ENCODE measurements at places on chromosomes 1 and 21.

- no peaks in the 10 kb centered on the region for H3K36me3 ChIP-seq
- no peak for DNase-seq
- peaks cover 4% of the 10 kb centered on the region for H3K4me1 ChIP-seq
- H3K27me3 ChIP-seq: no peaks in the 10 kb centered on the region
- no peak overlapping the region for H3K4me3 ChIP-seq
- no peak overlapping the region for H3K27ac ChIP-seq
These were observed 5.8 kb downstream of the ACTN2 start for GRCh38 chr1:236692128-236692527.

DNA sequence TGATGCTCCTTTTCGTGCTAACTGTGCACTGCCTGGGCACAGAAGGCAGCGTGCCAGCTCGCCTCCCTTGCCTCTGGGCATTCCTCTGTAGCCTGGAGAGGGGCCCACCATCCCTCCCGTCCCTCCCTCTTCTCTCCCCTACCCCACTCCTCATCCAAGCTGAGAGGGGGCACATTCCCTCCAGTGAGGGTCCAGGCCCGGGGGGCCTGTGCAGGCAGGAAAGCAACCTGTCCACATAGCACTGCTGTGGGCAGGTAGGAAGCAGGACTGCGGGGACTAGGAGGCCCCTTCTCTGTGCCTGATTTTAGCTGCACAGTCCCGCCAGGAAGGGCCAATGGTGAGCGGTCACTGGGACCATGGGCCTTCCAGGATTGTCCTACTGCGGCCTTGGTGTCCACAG lies 10.3 kb upstream of the PKNOX1 start:
- no peak for DNase-seq
- no peak overlapping the region for H3K4me3 ChIP-seq
- no peak overlapping the region for H3K27ac ChIP-seq
- H3K27me3 ChIP-seq: no peaks in the 10 kb centered on the region

DNA sequence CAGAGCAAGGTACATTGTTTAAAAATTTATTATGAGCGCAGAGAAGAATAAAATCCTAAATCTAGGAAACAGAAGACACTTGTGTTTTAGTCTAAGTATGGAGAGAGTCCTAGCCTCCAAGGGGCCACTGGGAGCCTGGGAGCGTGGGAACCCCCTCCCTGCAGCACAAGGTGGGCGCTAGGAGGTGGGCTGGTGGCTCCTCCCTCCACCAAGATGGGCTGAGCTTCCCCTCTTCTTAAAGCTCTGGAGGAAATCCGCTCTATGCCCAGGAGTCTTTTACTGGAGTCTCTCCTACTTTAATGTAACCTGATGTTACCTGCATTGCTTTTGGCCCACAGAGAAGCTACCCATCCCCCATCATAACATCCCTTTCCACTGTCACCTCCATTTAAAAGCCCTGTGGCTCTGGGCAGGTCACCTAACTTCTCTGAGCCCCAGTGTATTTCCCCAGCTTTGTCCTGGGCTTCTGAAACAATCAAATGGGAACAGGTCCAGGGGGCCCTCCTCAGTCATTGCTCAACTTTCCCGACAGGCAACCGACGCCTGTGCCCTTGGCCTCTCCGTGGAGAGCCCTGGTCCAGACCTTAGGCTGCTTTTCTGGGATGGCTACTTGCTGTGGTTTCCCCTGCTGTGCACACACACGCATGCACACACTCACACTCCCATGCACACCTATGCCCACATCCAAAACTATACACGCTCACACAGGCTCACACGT lies 181.5 kb downstream of the NPHP4 start:
- H3K27me3 ChIP-seq: no peaks in the 10 kb centered on the region
- no peak for DNase-seq
- no peak overlapping the region for H3K27ac ChIP-seq
- H3K36me3 ChIP-seq: no peaks in the 10 kb centered on the region
- H3K4me1 ChIP-seq: no peaks in the 10 kb centered on the region
- H3K4me3 ChIP-seq: no peak overlapping the region

- no peak overlapping the region for H3K27ac ChIP-seq
- no peak for DNase-seq
- no peaks in the 10 kb centered on the region for H3K4me1 ChIP-seq
- H3K36me3 ChIP-seq: no peaks in the 10 kb centered on the region
- no peak overlapping the region for H3K4me3 ChIP-seq
These were observed 109.0 kb downstream of the FAF1 start for GRCh38 chr1:50851034-50851433.

GRCh38 chr21:45032977-45033710 lies 41.2 kb upstream of the ADARB1 start:
- DNase-seq: no peak
- no peaks in the 10 kb centered on the region for H3K36me3 ChIP-seq
- H3K27me3 ChIP-seq: no peaks in the 10 kb centered on the region
- peak overlapping the region; percentile 56 for H3K27ac ChIP-seq
- peaks cover 43% of the 10 kb centered on the region for H3K4me1 ChIP-seq

DNA sequence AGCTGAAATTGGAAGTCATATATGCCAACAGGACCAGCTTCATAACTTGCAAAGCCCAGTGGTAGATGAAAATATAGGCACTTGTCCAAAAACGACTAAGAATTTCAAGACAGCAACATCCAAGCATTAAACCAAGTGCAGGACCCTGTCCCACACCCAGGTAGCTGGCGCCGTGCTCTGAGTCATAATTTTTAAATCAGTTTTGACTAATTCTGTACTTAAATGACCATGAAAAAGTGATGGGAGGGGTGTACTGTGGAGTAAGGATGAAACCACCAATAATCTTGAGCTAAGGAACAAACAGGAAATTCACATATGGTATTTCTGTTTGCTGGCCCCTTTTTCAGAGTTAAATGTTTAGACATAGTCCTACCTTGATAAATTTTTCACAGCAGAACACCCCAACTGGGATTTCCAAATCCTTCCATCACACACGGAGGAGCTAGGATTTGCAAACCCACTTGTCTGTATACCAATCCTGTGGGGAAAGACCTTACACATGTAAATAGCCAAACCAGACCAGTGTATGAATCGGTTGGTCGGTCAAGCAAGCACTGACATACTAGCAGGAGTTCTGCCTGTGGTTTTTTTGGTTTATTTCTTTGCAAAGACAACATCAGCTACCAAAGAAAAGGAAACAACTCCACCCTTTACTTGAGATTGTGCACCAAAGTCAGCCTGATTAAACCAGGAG lies 235.7 kb upstream of the RAB4A start:
- no peaks in the 10 kb centered on the region for H3K4me1 ChIP-seq
- DNase-seq: no peak
- H3K27me3 ChIP-seq: no peaks in the 10 kb centered on the region

- H3K4me1 ChIP-seq: no peaks in the 10 kb centered on the region
- no peaks in the 10 kb centered on the region for H3K27me3 ChIP-seq
- no peak for DNase-seq
These were observed 30.1 kb downstream of the OR10J5 start for GRCh38 chr1:159505676-159506075.

DNA sequence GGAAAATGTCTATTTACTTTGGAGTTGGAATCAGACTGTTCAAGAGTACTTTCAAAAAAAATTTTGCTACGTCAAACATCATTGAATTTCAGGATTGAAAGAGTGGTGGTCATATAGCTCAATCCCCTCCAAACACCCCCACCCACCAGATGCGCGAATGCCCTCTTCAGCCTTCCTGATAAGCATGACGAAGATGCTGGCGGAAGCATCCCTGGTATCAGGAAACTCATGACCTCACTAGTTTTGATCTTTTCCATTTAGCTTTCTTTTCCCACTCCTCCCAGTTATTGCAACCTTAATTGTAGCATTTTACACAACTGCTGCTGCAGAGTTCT lies 104.4 kb downstream of the LEPR start:
- H3K4me1 ChIP-seq: no peaks in the 10 kb centered on the region
- H3K4me3 ChIP-seq: peak overlapping the region; percentile 53
- no peaks in the 10 kb centered on the region for H3K36me3 ChIP-seq
- H3K27me3 ChIP-seq: peaks cover 3% of the 10 kb centered on the region
- peak overlapping the region; percentile 57 for H3K27ac ChIP-seq

GRCh38 chr1:93749487-93749886 lies 67.8 kb upstream of the BCAR3 start:
- no peak overlapping the region for H3K4me3 ChIP-seq
- H3K27me3 ChIP-seq: no peaks in the 10 kb centered on the region
- DNase-seq: no peak
- H3K27ac ChIP-seq: no peak overlapping the region
- no peaks in the 10 kb centered on the region for H3K36me3 ChIP-seq

GRCh38 chr1:159925719-159926078 lies 392 bp upstream of the TAGLN2 start:
- peaks cover 46% of the 10 kb centered on the region for H3K4me1 ChIP-seq
- H3K4me3 ChIP-seq: peak overlapping the region; percentile 96
- H3K27ac ChIP-seq: peak overlapping the region; percentile 96
- DNase-seq: no peak
- no peaks in the 10 kb centered on the region for H3K36me3 ChIP-seq

DNA sequence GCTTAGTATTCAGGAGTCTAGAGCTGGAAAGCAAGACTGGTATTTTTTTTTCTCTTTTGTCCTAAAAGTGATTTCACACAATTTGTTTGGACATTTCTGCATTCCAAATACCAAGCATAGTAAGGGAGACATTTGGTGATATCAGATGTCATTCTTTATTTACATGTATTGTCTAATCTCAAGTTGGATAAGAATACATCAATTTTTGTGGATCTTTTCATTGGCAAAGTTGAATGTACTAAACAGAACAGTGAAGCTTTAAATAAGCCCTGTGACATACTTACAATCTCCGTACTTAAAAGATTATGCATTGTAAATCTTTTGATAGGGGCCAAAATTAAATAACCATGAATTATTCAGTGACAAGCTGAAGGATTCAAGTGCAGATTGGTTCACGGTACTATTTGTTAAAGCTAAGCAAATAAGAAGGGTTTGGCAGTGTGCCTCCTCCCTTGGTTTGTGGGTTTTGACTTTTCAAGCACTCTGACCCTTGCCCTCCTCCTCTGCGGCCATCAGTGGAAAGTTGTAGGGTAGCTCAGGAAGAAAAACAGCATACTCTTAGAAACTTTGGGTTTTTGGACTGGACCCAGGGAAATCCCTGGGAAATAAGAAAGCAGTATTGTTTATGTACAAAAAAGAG lies 663.7 kb downstream of the ADGRL2 start:
- H3K4me3 ChIP-seq: no peak overlapping the region
- H3K36me3 ChIP-seq: no peaks in the 10 kb centered on the region
- H3K4me1 ChIP-seq: peaks cover 10% of the 10 kb centered on the region
- no peaks in the 10 kb centered on the region for H3K27me3 ChIP-seq

GRCh38 chr1:59498640-59499039 lies 201.7 kb downstream of the FGGY start:
- no peak for DNase-seq
- no peaks in the 10 kb centered on the region for H3K36me3 ChIP-seq
- no peak overlapping the region for H3K4me3 ChIP-seq
- no peak overlapping the region for H3K27ac ChIP-seq
- H3K4me1 ChIP-seq: peaks cover 25% of the 10 kb centered on the region

GRCh38 chr1:87794788-87795614 lies 466.3 kb downstream of the LMO4 start:
- no peaks in the 10 kb centered on the region for H3K4me1 ChIP-seq
- H3K27me3 ChIP-seq: no peaks in the 10 kb centered on the region
- H3K27ac ChIP-seq: no peak overlapping the region
- H3K4me3 ChIP-seq: no peak overlapping the region
- no peaks in the 10 kb centered on the region for H3K36me3 ChIP-seq

DNA sequence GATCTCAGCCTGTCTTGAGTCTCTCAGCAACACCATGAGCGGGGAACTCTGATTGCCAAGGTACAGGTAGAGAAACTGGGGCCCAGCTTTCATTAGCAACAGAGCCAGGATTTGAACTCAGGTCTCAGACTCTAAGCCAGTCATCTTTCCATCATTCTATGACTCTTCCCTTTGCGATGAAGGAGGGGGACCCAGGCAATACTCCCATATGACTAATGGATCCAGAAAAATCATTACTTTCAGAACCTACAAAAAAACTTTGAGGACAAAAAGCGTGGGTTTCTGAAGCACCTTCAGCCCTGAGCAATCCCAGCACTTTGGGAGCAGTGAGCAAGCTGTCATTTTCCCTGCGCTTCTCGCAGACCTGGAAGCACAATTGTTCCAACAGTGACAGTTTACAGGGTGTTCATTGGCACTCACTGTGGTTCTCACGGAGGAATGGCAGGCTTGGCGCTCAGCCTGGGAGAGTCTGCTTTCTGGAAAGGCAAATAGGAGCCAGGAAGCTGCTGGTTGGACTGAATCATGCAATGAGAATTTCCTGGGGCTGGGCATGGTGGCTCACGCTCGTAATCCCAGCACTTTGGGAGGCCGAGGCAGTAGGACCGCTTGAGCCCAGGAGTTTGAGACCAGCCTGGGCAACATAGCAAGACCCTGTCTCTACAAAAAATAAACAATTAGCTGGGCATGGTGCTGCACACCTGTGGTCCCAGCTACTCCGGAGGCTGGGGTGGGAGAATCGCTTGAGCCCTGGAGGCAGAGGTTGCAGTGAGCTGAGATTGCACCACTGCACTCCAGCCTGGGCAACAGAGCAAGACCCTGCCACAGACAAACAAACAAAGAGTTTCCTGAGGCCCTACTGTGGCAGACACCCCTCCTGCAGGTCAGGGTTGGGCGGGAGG lies 40.1 kb downstream of the SLC2A7 start:
- peak overlapping the region; percentile 61 for H3K27ac ChIP-seq
- no peaks in the 10 kb centered on the region for H3K36me3 ChIP-seq
- no peak for DNase-seq
- H3K4me3 ChIP-seq: no peak overlapping the region
- peaks cover 24% of the 10 kb centered on the region for H3K4me1 ChIP-seq
- no peaks in the 10 kb centered on the region for H3K27me3 ChIP-seq

GRCh38 chr1:109822749-109823542 lies 59.2 kb upstream of the EPS8L3 start:
- peak; percentile 93 for DNase-seq
- H3K4me1 ChIP-seq: peaks cover 62% of the 10 kb centered on the region
- no peaks in the 10 kb centered on the region for H3K27me3 ChIP-seq
- no peaks in the 10 kb centered on the region for H3K36me3 ChIP-seq

- no peaks in the 10 kb centered on the region for H3K36me3 ChIP-seq
- H3K4me1 ChIP-seq: peaks cover 100% of the 10 kb centered on the region
- no peak overlapping the region for H3K4me3 ChIP-seq
- H3K27me3 ChIP-seq: no peaks in the 10 kb centered on the region
These were observed 53.0 kb downstream of the PBX1 start for GRCh38 chr1:164611754-164612642.

- peak overlapping the region; percentile 36 for H3K27ac ChIP-seq
- no peak for DNase-seq
- H3K4me3 ChIP-seq: peak overlapping the region; percentile 54
- H3K4me1 ChIP-seq: peaks cover 27% of the 10 kb centered on the region
These were observed 22.9 kb upstream of the DISC1 start for GRCh38 chr1:231603598-231604275.

DNA sequence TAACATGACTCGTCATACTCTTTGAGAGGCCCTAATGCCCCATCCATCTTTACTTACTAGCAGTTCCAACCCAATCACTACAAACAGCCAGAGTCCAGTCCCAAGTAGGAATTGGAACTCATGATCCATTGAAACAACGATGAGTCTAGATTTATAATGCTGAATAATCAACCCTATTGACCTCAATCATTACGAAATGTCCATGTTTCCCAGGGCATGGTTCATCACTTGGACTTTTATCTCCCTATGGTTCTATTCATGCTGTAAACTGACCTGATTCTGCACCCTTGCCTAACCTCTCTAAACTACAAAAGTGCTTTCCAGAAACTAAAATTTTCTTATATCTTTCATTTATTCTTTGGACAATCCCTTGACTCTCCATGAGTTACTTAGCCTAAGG lies 840.0 kb upstream of the B3GALT2 start:
- no peak for DNase-seq
- no peak overlapping the region for H3K4me3 ChIP-seq
- no peaks in the 10 kb centered on the region for H3K27me3 ChIP-seq
- H3K36me3 ChIP-seq: no peaks in the 10 kb centered on the region
- no peak overlapping the region for H3K27ac ChIP-seq

- no peaks in the 10 kb centered on the region for H3K27me3 ChIP-seq
- no peak for DNase-seq
- peak overlapping the region; percentile 95 for H3K27ac ChIP-seq
- peaks cover 48% of the 10 kb centered on the region for H3K4me1 ChIP-seq
These were observed 1.9 kb downstream of the DHRS3 start for GRCh38 chr1:12615865-12616708.

All from vagina (tissue), 2 donors.